Fibroblast of skin of scalp (primary cell): ENCODE measurements at places on chromosomes 2 and 18.
A peak's percentile ranks its signal among the peaks of the same experiment; 100 is the strongest.

DNA sequence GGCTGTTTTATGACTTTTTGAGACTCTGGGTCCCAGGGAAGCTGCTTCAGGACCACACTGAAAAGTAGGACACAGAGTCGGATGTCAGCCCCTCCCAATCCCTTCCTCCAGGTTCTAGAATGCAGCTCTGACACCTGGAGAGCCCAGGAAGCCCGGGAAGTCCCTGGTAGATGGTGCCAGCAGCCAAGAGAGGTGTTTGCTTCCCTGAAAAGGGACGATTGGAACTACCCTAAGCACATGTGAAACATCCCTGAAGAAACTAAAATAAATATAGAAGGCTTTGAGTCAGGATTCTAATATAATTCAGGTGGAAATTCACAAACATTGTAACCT lies 163.2 kb upstream of the CYRIA start:
- no peak for DNase-seq

DNA sequence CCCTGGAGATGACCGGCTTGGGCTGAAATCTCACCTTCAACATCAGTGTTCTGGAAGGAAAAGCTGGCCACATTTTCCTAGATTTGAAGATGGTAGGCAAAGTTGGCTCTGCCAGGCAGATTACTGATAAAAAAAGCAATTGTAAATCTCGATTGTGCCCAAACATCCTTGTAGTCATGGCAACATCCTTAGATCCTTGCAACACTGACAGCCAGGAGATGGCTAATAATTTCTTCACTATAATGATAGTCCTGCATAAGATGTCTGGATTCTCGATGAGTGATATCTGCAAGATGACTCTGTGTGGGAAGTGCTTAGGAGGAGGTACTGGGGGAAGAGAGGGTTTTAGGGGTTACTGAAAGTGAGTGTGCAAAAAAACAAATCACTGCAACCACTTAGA lies 149.1 kb downstream of the FSHR start:
- no peak for DNase-seq

DNA sequence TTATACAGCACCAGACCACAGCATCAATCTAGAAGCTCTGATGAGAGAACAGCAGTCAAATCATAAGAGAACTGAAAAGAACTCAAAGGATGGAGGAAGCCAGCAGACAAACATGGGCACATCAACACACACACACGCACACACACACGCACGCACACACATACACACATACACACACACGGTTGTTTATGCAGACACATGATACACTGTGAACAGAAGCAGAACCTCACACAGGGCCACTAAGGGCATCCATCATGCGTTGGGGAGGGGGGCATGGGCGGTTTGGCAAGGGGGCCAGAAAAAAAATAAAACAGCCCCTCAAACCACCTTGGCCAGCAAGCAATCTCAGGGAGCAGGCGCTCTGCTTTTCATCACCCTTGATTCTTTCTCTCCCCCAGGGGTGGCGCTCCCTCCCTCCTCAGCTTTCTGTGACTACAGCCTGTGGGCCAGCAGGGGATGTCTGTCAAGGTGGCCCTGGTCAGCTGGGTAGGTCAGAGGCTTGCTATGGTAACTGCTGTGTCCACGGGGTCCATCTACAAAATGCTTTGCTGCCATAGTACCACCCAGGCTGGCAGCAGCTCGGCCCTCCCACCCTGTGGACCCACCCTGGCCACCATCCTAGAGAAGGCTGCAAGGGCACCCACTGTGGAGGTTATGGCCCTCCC lies 318.0 kb downstream of the CELF4 start:
- DNase-seq = no peak

DNA sequence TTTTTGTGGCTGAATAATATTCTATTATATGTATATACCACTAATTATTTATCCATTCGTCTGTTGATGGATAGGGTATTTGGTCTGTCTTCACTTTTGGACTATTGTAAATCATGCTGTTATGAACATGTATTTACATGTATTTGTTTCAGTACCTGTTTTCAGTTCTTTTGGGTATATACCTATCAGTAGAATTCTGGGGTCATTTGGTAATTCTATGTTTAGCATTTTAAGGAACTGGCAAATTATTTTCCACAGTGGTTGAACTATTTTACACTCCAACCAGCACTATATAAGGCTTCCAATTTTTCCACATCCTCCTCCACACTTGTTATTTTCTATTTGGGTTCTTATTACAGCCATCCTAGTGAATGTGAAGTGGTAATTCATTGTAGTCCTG lies 12.4 kb upstream of the TANK start:
- no peak for DNase-seq

GRCh38 chr2:161102770-161103450 lies 57.3 kb upstream of the TANK start:
- DNase-seq = peak; percentile 69

GRCh38 chr2:109736177-109736827 lies 57.8 kb upstream of the RGPD5 start:
- peak; percentile 72 for DNase-seq

GRCh38 chr2:68911709-68912108 lies 40.5 kb upstream of the BMP10 start:
- no peak for DNase-seq

DNA sequence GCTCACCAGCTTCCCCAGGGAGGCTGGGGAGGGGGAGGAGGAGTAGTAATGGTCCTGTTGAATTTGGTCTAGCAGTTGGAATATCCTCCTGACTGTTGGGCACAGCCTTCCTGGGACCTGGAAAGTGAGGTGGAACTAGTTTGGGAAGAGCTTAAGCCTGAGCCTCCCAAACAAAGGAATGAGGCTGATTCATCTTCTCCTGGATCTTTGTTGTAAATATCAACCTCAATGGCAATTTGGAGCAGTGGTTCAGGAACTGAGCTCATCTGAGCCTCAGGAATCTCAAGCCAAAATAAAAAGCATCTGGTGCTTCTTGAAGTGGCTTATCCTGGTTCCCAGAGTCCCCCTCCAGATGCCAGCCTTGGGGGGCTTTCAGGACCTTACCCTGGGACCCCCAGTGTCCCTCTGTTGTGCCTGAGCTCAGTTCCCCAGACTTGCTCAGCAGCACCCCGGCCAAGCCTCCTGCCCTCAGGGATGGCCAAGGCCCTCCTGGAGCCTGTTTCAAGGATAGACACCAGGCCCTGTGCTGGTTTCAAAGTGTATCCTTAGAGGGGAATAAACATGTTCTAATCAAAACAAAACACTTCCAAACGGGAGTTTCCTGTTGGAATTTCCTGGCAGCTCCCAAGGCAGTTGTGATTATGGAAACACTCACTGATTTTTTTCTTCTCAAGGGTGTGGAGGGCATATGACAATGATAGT lies 112.6 kb downstream of the DDX1 start:
- no peak for DNase-seq

DNA sequence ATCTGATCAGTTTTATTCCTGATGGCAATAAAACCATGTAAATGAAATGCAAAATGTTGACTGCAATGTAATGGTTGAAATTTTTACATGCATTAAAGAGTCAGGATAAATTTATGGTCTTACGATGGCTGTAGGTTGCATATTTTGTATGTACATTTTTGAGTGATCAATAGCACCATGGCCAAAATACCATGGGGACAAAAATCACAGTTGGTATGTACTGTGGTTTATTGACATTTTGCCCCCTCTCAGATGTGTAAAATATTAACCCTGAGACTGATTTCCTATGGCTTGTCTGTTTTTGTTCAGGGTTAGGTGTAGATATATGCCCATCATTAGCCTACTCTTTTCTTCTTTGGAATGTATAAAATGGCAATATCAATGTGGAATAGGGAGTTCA lies 138.1 kb downstream of the PARD3B start:
- no peak for DNase-seq

- no peak for DNase-seq
Measured at GRCh38 chr2:150575861-150576260, 88.4 kb upstream of the RND3 start.

DNA sequence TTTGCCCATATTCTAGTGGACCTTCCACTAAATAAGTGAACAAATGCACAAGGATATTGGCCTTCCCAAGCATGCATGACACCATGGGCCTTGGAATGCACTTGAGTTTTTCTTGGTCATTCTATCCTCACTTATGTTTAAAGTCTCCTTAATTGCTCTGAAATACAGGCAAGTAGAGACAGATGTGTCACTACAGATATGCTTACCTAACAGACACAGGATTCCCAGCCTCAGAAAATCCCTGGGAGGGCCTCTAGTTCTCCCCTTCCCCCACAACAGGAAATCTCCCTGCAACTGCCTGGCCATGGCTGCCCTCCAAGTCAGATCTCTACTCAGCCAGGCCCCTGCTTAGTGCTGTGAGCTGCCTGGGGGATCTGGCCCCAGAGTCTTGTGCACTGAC lies 445.2 kb downstream of the IRS1 start:
- DNase-seq = peak; percentile 51

- no peak for DNase-seq
Measured at GRCh38 chr18:8999872-9000271, 102.6 kb upstream of the NDUFV2 start.

GRCh38 chr2:64417624-64418023 lies 36.3 kb upstream of the LGALSL start:
- DNase-seq = no peak

- DNase-seq = no peak
Measured at GRCh38 chr18:72840109-72840508, 27.7 kb downstream of the NETO1 start.

GRCh38 chr2:73295751-73296400 lies 2.5 kb upstream of the EGR4 start:
- no peak for DNase-seq

- no peak for DNase-seq
Measured at GRCh38 chr2:239269173-239269885, 131.5 kb downstream of the HDAC4 start.

GRCh38 chr2:227340106-227340505 lies 15.1 kb downstream of the MFF start:
- no peak for DNase-seq

DNA sequence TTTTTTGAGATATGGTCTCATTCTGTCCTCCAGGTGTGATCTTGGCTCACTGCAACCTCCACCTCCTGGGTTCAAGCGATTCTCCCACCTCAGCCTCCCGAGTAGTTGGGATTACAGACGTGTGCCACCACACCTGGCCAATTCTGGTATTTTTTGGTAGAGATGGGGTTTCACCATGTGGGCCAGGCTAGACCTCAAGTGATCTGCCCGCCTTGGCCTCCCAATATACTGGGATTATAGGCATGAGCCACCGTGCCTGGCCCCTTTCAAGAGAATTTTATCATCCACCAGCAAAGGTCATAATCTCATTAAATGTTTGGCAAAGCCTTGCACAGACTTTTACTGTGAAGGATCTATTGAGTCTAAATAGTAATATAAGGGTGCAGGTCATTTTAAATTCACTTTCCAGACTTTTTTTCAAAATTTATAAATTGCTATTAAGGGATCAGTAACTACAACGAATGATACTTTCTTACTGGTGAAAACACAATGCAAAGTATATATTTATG lies 2.5 kb downstream of the HADHA start:
- DNase-seq = no peak
